Kidney tubule cell (primary cell): ENCODE measurements at places on chromosomes 7 and 10.

GRCh38 chr7:105623378-105623777, 42.1 kb upstream of the EFCAB10 start:
- DNase-seq: no peak

DNA sequence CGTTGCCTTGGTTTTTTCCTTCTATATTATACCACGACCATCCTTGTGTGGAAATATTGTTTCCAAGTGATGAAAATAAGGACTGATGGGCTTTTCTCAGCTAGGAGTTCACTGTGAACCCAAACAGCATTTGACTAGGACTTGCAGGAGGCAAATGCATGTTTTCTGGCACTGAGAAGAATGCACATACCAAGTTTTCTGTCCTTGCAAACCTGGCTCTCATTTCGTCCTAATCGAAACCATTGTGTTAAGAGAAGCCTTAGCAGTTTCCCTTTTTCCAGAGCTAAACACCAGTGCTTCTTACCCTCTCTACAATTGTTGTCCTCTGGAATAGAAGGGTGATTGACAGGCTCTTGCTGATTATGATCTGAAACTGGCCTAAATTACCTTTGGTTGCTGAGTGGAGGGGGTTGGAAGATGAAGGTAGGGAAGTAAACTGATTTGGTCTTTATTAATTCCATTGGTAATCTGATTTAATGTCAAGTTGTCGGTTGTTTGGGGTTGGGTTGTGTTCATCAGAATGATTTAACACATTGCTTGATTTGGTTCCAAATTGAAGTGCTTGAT, 33.1 kb upstream of the ELMO1 start:
- no peak for DNase-seq

DNA sequence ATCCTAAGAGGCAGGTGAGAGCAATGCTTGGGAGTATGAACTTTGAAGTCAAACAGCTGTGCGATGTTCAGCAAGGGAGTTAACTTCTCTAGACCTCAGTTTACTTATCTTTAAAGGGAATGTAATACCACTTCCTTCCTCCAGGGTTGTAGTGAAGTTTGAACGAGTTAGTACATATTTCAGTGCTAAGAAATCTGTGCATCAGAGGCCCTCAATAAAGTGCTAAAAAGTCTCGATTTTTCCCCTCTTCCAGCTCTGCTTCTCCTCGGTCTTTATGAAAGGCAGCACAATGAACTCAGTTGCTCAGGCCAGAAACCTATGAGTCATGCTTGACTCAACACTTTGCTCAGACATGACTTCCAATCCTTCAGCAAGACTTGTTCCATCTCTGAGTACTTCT, 418.9 kb downstream of the MDFIC start:
- peak; percentile 68 for DNase-seq

- no peak for DNase-seq
Measured at GRCh38 chr7:133859871-133860450, 267.2 kb upstream of the LRGUK start.

GRCh38 chr7:103381280-103382031, 34.0 kb downstream of the PSMC2 start:
- DNase-seq: no peak

- no peak for DNase-seq
Measured at GRCh38 chr7:28423918-28424514, 11.7 kb downstream of the CREB5 start.
